Memory B cell (primary cell): ENCODE measurements at places on chromosomes 1 and 21.

GRCh38 chr21:33608559-33608958, 20.1 kb upstream of the DONSON start:
- no peak for DNase-seq

DNA sequence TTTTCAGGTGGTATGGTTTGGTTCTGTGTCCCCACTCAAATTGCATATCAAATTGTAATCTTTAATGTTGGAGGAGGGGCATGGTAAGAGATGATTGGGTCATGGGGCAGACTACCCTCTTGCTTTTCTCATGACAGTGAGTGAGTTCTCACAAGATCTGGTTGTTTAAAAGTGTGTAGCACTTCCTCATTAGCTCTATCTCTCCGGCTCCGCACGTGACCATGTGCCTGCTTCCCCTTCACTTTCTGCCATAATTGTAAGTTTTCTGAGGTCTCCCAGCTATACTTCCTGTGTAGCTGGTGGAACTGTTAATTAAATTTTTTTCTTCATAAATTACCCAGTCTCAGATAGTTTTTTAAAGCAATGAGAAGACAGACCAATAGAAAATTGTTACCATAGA, 843.2 kb downstream of the AMY1C start:
- no peak for DNase-seq

GRCh38 chr1:212567638-212568037, 40.9 kb upstream of the ATF3 start:
- DNase-seq = no peak

DNA sequence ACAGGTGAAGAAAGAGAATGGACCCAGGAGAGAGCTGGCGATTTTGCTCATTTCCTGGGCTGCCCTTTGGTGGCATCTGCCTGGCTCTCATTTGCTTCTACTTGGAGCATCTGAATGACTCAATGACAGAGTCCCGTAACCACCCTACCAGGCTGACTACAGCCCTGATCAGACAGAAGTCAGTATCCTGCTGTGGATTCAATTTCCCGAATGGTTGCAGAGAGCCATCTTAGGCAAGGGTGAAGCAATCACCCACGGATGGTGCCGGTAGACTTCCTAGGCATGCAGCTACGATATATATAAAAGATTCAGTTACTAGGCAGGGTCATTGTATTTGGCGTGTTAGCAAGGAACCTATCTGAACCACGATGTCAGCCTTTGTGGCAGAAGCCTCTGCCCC, 10.2 kb downstream of the AJAP1 start:
- DNase-seq = no peak

- no peak for DNase-seq
These were observed 11.2 kb upstream of the LEPR start for GRCh38 chr1:65409314-65409713.

- DNase-seq = no peak
These were observed 393.1 kb downstream of the PTPRU start for GRCh38 chr1:29629401-29629800.

DNA sequence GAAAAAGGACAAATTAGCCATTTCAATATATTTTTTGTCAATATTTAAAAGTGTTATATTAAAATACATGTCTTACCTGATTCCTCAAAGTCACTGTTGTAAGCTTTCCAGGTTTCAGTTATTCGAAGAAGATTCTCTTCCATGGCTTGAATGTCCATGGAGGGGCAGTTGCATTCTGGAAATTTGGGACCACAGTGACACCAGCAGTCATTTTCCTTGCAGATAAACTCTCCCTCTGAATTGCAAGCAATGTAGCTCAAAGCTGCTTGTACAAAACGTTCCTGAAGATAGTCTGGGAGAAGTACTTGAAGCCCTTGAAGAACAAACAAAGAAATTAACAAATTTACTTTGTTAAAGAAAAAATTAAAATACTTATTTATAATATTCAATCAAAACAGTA, 251.7 kb downstream of the BRINP3 start:
- no peak for DNase-seq

- DNase-seq = no peak
These were observed 274.9 kb downstream of the NUF2 start for GRCh38 chr1:163596541-163597258.

DNA sequence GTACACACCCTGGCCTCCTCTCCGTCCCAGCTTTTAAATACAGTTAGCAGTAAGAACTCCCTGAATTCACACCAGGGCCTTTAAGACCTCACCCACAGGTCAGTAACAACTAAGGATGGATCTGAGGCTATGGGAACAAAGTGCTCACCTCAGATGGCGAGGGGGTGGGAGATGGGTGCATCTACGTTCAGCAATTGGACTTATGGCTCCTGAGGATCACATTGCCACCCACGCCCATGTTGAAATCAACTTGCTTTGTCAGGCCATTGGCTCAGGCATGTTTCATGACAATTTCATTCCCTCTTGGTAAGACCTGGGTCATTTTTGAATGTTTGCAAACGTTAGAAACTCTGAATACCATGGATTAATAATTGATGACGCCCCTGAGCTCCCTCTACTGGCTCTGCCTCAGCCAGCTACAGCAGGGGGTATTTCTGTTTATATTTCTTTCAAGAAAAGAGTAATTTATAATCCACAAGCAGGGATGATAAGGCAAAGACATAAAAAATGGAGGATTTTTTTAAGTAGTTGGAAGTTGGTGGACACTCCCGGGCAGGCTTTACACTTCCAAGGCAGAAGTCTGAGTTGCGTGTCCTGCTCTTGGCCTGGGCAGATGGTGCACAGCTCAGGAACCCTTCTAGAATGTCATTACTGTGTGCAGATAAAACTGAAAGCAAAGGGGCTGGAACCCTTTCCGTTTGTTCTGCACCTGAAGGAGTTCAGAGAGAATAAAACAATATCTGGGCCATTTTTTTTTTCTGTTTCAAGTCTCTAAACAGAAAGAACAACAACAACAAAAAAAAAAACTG, 13.7 kb upstream of the LBR start:
- no peak for DNase-seq

- DNase-seq = no peak
These were observed 27.6 kb downstream of the USP33 start for GRCh38 chr1:77732090-77732489.
